ENCODE measurements at places on chromosomes 3 and 15.

GRCh38 chr15:93035092-93035915 lies 53.7 kb downstream of the RGMA start:
- DNase-seq, result no peak

DNA sequence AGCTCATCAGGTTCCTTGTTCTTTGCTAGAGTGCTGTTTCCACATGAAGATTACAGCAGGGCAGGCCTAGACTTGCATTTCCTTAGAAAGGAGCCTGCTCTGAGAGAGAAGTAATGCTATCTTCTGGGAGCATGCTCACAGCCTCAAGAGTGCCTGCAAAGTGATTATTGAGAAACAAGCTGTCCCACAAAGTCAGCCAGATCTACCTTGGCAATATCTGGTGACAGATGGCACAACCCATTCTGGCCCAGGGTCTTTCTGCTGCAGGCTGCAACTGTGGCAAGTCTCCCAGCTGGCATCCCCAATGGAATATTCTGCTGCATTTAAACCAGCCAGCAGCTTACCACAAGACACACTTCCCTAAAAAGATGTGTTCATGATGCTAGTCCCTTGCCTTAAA lies 29.3 kb downstream of the MTMR10 start:
- no peak for DNase-seq

GRCh38 chr3:15844889-15845288 lies 47.1 kb upstream of the ANKRD28 start:
- DNase-seq, result no peak

DNA sequence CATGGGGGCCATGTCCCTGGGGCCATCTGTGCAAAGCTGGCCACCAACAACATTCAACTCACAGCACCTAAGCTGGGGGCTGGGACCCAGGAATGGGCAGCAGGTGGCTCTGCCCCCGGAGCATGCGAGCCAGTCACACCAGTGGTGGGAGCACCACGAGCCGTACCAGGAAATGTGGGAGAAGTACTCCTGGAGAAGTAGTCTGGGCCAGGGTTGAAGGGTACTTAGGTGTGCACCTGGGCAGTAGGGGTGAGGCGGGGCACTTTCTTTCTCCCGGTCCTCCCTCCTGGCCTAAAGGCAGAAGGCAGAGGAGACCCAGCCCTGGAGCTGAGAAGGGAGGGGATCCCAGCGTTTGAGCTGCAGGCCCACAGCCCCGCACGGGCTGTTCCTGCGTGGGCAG lies 94.2 kb downstream of the PLXNA1 start:
- no peak for DNase-seq

GRCh38 chr3:167941234-167941995 lies 154.3 kb downstream of the GOLIM4 start:
- DNase-seq, result peak; percentile 5

- no peak for DNase-seq
Measured at GRCh38 chr15:58146749-58147148, 8.6 kb downstream of the AQP9 start.

- no peak for DNase-seq
Measured at GRCh38 chr15:101138913-101139880, 112.7 kb downstream of the CHSY1 start.

- DNase-seq, result no peak
Measured at GRCh38 chr3:179038216-179038898, 33.3 kb downstream of the ZMAT3 start.

DNA sequence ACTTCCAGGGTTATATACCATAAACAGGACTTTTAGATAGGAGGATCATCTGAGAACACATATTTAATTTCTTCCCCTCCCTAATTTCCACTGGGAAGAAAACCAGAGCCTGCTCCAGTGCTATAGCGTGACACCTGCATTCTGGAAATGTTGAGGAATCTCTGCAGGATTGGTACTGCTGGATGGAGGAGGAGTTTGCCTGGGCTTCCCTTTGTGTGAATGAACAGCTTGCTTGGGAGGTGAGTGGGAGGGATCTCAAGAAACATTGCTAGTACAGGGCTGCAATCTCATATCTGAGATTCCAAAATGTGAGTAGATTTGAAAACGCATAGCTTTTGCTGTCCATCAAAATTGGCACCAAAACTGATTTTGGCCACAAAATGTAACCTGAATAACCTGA lies 295.9 kb upstream of the RGMA start:
- no peak for DNase-seq

GRCh38 chr3:184180165-184180564 lies 5.5 kb downstream of the AP2M1 start:
- DNase-seq, result no peak

- no peak for DNase-seq
Measured at GRCh38 chr3:100546020-100546744, 53.8 kb downstream of the TMEM45A start.

DNA sequence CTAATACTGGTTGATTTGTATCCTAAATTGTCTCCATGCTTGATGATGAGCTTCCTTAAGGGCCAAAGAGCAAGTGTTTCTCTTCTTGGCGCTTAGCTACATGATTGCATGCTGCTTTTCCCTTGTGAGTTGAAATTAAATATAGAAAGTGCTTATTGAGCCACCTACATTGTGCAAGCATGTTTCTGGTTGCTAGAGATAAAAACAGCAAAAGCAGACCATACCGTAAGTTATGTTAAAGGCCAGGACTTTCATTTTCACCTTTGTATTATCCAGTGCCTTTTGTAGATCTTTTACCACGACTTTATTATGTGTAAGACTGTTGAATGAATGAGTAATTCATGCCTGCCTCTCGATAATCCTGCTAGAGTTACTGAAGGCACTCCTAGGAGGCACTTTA lies 41.9 kb upstream of the CCNB2 start:
- DNase-seq, result no peak

DNA sequence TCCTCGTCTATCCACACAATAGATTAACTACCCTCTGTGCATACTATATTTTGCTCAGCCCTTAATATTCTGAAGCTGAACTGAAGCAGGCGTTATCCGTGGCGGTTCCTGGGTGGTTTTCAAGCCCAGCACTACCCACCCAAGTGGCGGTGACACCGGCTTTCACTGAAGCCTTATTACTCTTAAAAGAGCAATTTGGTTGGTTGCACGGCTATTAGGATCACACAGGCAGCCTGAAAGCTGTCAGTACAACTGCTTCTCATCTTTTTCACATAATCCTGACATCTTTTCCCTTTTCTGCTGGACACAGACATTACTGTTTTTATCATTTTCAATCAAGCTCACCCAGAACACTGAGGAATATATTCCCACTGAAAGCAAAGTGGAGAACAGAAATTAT lies 525.3 kb upstream of the ZNF717 start:
- DNase-seq, result no peak

All from Jurkat, Clone E6-1 (cell line).